ENCODE measurements at places on chromosomes 13 and 19. TPM values are rescaled to one million over a fixed set of nuclear protein-coding genes. Genes with fewer than 3 reads are reported as not detected.

- H3K4me1 ChIP-seq = peaks cover 10% of the 10 kb centered on the region
- H3K36me3 ChIP-seq = no peaks in the 10 kb centered on the region
- no peak for DNase-seq
- H3K27me3 ChIP-seq = no peaks in the 10 kb centered on the region
- no peak overlapping the region for H3K27ac ChIP-seq
Observed at GRCh38 chr13:40061466-40062450, 406.3 kb downstream of the COG6 start.

DNA sequence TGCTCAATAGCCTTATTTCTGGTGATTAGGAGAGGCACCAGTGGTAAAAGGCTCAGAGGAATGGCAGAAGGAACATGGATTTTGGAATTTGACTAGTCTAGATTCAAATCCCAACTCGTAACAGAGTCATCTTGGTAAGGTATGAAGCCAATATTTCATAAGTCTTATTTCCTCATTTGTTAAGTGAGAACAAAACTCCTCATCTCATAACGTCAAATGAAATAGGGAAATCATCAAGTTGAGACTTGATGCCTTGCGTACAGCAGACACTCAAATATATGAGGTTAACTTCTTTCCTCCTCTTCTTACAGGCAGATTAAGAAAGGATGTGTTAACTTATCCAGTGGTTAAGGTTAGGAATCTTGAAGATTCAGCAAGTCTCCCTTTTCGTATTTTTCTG is 189.2 kb downstream of the DLEU7 start:
- no peak overlapping the region for H3K27ac ChIP-seq
- H3K4me1 ChIP-seq = peaks cover 5% of the 10 kb centered on the region
- no peak overlapping the region for H3K4me3 ChIP-seq
- no peaks in the 10 kb centered on the region for H3K36me3 ChIP-seq
- DNase-seq = no peak

DNA sequence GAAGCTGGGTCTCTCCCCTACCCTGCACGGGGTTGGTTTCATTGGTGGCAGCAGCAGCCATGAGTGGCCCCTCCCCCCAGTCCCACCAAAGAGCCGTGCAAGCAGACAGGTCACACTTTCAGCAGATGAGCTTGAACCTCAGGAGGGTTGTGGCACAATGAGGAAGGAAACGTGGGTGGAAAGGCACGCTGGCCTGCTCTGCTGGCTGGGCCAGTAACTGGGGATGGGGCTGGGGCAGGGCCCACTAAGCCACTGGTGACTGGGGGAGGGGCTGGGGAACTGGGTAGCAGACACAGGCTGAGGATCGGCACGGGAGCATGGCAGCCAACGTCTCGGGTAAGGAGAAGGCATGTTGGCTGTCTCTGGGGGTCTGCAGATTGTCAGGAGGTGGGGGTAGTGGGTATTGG is at the start of gene P2RY11:
TSS of gene P2RY11 (plus strand) at position 289 of the 407 bp plus-strand sequence. CDS start at position 318, 29 bp downstream.
- H3K27ac ChIP-seq = no peak within 1 kb of the TSS
- H3K27me3 ChIP-seq = no peaks in the 10 kb centered on the region
- peaks cover 9% of the 10 kb centered on the region for H3K4me1 ChIP-seq
- no peak for DNase-seq
- H3K4me3 ChIP-seq = no peak within 1 kb of the TSS

The CGB2 gene
- total RNA-seq = not detected

The CD209 gene
- total RNA-seq = not detected

The TJP3 gene
- not detected for total RNA-seq

The GIPC3 gene
- 7.1 TPM for total RNA-seq

Data from endothelial cell of umbilical vein (primary cell).